LHCN-M2 (cell line): ENCODE measurements at places on chromosomes 11 and 22.

GRCh38 chr22:22827187-22827939, 60.3 kb upstream of the IGLL5 start:
- DNase-seq = no peak

DNA sequence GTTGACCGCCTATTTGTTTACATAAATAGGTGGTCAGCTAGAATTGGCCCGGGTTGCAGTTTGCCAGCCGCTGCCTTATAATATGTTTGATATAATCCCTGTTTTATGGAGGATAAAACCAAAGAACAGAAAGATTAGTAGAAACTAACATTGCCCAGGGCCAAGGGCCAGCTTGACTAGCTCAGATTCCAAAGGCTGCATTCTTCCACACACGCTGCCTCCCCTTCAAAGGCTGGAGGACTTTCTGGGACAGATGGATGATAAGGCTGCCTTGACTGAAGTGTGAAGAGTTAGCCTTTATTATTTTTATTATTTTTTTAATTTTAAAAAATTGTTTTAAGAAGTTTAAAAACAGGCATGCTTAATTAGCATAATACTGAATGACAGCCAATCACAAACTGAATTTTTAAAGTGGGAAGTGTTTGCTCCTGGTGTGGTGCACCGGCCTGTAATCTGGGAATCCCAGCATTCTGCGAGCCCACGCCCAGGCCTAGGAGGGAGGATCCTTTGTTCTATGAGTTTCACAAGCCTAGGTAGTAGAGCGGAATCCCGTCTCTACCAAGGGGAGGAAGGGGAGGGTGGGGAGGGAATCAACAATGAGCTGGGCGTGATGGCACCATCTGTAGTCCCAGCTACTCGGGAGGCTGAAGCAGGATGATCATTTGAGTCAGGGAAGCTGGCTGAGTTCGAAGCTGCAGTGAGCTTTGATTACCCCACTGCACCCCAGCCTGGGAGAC, 114.9 kb downstream of the NAV2 start:
- DNase-seq = no peak

DNA sequence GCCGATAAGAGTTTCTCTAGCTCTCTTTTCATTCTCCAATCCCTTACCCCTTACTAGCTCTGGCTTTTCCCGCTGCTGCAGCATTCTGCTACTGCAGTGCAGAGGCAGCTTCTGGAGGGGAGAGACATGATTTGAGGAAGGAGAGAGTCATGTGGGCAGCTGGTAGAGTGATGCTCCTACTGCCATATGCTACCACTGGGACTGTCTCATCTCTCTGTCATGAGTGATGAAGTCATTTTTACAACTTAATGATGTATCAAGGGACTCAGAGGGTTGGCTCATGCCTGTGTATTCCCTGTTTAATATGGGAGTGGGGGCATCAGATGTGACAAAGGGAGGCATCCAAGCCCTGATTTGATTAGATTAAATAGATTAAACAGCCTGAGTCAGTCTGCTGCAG, 11.3 kb downstream of the SLC17A6 start:
- no peak for DNase-seq

DNA sequence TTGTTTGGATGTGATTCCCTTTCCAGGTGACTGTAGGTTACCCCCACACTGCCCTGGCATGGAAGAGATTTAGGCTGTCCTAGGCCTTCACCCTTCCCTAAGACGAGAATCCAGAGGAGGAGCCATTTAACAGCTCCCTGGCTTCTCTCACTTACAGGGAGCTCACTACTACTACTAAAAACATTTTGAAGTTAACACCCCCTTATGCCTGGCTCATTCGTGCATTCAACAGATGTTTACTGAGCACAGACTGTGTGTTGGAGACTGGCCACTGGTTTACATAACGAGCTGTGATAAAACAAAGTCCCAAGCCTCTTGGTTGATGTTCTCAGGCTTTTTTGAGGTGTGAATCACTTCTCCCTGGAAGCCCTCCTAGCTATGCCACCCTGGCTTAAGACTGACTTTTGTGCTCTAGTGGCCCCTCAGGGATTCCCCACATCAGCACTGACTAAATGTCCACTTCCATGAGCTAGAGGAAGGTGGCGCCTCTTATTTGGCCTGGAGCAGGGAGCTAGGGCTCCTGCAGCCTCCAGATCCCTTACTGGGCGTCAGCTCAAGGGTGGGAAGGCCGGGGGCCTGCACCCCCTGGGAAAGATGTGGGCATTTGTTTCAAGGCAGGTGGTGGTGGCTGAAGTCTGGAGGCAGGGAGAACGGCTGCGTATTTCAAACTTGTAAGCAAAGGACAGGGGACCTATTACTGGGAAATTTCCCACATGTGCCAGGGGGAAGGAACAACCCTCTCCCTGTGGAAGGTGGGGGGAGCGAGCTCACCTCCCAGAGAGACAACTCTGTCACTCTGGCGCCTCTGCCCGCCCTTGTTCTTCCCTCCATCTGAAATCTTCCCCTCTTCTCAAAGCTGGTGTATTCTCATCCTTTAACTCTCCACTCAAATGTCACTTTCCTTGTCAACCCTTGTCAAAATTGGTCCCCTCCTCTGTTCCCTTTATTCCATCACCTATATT, 19.4 kb upstream of the MALAT1 start:
- DNase-seq = peak; percentile 92

GRCh38 chr11:127226949-127227348, 226.4 kb upstream of the KIRREL3 start:
- no peak for DNase-seq

DNA sequence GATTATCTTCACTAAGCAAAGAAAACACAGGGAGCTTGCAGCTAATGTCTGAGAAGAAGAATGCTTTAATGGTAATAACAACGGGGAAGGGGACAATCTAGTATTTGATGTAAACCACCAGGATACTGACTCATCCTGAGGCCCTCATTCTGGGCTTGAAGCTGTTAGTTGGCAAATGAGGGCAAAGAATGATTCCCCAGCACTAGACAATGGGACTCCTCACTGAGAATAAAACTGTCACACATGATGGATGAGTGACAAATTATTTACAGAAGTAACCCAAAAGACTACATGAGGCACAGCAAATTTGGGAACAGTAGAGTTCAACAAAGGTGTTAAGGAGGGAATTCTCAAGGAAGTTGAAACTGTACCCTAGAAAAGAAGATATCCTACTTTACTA, 76.3 kb downstream of the FAM168A start:
- peak; percentile 68 for DNase-seq

- no peak for DNase-seq
Observed at GRCh38 chr22:11629661-11630385, 3898.2 kb upstream of the OR11H1 start.

- DNase-seq = no peak
Observed at GRCh38 chr11:118002541-118003423, 16.6 kb downstream of the IL10RA start.

DNA sequence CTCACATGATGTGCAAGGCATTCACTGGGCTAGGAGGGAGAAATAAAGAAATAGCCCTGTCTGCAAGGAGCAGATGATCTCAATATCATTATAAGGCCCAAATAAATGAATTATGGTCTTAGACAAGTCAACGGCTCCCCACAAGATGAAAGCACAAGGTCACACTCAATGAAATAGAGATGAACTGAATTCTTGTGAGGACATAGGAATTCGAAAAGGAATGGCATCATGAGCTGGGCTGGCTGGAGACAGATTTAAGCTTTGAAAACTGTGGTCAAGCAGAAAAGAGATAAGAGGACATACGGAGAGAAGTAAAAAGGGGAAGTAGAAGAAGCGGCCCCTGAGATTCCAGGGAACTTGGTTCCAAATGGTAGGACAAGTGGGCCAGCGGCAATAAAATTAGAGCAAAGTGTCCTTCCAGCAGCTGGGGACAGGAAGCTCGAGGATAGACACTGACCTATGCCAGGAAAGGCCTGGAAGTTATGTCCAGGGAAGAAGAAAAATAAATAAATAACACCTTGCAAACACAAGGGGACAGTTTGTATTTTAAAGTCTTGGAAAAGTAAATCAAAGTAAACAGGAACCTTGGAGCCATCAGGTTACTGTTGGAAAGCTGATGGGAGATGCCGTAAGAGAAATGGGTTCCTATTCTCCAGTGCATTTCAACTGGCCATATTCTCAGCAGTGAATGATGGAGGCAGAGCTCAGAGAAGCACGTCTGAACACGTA, 37.8 kb downstream of the GALNT18 start:
- no peak for DNase-seq

- DNase-seq = no peak
Observed at GRCh38 chr22:45585437-45585755, 82.7 kb downstream of the FBLN1 start.

DNA sequence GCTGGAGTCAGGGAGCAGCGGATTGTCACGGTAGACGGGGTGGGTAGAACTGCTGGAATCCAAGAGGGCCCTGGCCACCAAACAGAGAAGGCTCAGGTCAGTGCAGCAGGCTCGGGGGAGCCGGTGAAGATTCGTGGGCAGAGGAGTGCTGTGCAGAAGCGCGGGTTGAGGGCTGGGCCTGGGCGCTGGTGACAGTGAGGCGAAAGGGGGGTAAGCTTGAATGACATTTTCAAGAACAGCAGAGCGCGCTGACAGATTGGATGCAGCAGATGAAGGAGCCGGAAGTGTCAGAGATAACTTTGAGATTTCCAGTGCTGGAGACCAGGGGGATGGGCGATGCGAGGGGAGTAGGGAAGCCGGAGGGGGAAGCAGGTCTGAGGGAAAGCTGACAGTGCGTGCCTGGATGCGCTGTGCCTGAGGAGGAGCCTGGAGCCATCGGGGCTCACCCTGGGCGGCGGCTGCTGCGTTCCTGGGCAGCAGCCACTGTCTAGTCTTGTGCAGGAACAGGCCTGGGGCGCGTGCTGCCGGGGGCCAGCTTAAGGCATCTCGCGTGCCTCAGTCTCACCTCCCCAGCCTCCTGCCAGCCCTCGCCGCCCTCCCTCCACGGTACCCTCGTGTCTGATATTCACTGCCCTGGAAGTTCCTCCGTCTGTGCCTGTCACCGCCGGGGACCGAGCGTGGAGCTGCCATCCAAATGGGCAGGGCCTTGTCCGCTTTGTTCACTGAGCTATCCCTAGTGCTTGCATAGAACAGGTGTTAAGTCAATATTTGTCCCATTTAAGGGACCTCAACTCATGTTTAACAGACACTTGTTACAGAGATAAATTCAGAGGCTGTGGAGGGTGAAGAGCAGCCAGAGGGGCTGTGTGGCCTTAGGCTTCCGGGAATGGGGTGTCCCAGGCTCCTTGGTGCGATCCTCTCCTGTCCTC, 5.2 kb downstream of the GRIK4 start:
- no peak for DNase-seq

DNA sequence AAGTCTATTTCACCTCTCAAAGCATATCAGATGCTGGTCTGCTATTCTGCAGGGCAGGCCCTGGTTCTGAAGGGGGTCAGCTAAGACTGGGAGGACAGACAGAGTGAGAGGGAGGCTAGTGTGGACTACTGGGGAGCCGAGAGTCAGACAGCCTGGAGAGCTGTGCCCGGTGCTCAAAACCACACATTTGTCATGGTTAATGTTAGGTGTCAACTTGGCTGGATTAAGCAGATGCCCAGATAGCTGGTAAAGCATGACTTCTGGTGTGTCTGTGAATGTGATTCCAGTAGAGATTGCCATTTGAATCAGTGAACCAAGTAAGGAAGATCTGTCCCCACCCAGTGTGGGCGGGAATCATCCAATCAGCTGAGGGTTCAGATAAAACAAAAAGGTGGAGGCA, 102.6 kb downstream of the SNX19 start:
- no peak for DNase-seq

GRCh38 chr11:111081021-111081511, 164.5 kb upstream of the POU2AF2 start:
- DNase-seq = no peak

GRCh38 chr11:36409152-36409816, 100.8 kb downstream of the TRAF6 start:
- DNase-seq = no peak

GRCh38 chr11:76807206-76807875, 24.2 kb downstream of the TSKU start:
- peak; percentile 60 for DNase-seq

- no peak for DNase-seq
Observed at GRCh38 chr22:23775779-23776375, 3.2 kb downstream of the MMP11 start.

GRCh38 chr11:41282395-41282794, 177.1 kb downstream of the LRRC4C start:
- DNase-seq = no peak

- DNase-seq = peak; percentile 26
Observed at GRCh38 chr11:104705490-104706190, 192.6 kb downstream of the CASP12 start.

DNA sequence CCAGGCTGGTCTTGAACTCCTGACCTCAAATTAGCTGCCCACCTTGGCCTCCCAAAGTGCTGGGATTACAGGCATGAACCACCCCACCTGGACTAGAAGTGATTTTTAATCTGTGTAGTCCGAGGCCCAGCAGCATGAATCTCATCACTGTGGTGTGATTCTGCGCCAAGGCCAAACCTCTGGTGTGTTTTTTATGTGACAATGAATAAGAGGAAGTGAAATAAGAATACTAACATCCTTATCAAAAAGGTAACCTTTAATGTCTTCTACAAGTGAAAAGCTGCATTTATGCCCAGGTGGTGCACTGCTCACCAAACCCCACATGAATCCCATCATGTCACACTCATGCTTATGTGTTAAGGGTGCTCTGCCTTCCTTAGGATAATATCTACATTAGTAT, 77.1 kb upstream of the OR9Q1 start:
- DNase-seq = no peak

GRCh38 chr22:37112084-37112728, 2.7 kb upstream of the TMPRSS6 start:
- no peak for DNase-seq

DNA sequence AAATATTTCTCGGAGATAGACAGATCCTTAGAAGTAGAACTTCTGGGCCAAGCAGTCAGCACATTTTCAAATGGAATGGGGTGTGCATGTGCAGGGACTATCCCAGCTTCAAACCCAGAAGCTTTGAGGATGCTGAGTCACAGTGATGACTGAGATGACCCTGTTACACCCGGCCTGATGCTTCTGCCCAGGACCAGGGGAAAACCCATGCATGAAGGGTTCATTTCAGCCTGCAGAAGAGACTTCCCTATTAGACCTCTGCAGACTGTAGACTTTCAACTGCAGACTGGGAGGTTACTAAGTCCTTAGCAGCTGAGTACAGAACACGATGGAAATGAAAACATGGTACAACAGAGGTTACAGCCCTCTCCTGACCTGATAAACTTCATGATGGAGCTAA, 3.6 kb upstream of the OR2AT4 start:
- peak; percentile 62 for DNase-seq
